ENCODE measurements at places on chromosomes 2 and 18.
A peak's percentile ranks its signal among the peaks of the same experiment; 100 is the strongest.

DNA sequence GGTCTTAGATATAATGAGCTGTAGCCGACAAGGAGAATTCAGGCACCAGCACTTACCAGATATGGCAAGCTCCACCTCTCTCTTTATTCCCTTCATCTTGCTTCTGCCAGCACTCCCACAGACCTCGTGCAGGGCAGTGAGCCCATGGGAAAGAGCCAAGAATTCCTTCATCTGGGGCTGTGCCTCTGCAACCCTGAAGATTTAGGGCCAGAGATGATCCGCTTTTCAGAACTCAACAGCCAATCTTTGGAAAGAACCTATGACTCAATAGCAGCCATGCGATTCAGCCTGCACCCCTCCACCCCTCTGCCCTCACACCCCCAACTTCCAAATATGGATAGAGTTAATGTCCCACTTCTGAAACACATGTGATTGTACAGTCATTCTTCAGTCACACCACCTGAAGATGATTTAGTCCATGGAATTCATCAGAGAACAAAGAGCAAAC, 533.7 kb upstream of the TNP1 start:
- no peak for DNase-seq

GRCh38 chr2:118048401-118048800, 34.5 kb upstream of the CCDC93 start:
- DNase-seq, result no peak

GRCh38 chr2:27807476-27807875, 36.0 kb downstream of the MRPL33 start:
- DNase-seq, result no peak

- DNase-seq, result no peak
Observed at GRCh38 chr18:67359873-67360838, 156.4 kb downstream of the DSEL start.

GRCh38 chr2:27298391-27299080, 9.7 kb downstream of the UCN start:
- DNase-seq, result no peak

GRCh38 chr2:16722677-16723076, 57.0 kb upstream of the CYRIA start:
- peak; percentile 24 for DNase-seq

DNA sequence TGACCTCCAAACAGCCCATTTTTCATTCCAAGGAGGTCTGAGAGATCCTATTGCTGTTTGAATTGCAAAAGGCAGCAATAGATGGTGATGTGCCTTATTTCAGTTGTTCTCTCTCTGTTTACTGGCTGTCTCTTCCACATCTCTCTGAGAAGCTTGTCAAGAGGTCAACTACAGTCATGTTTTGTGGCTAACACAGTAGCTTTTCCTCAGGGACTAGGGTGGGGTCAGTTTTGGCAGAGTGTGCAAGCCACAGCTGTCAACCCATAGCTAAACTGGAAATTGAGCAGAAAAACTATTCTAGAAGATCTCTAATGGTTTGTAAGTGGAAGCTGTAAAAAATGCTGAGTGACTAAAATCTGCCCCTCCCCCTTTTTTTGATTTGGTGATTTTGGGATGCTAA, 67.1 kb downstream of the DIS3L2 start:
- no peak for DNase-seq

- no peak for DNase-seq
Observed at GRCh38 chr2:216911008-216911407, 51.1 kb upstream of the TNP1 start.

GRCh38 chr2:42072349-42073118, 24.7 kb downstream of the PKDCC start:
- DNase-seq, result peak; percentile 48

DNA sequence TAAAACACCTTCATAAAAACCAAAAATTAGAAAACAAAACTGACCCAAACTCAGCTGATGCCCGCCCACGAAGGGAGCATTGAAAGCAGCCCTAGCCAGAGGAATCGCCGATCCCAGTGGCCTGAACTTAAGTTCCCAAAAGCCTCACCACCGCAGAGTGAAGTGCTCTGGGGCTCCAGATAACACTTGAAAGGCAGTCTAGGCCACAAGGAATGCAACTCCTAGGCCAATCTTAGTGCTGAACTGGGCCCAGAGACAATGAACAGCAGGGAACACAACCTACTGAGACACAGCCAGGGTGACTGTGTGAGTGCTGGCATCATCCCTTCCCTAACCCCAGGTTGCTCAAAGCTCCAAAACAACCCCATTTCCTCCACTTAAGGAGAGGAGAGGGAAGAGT, 59.6 kb upstream of the CHN1 start:
- DNase-seq, result no peak

DNA sequence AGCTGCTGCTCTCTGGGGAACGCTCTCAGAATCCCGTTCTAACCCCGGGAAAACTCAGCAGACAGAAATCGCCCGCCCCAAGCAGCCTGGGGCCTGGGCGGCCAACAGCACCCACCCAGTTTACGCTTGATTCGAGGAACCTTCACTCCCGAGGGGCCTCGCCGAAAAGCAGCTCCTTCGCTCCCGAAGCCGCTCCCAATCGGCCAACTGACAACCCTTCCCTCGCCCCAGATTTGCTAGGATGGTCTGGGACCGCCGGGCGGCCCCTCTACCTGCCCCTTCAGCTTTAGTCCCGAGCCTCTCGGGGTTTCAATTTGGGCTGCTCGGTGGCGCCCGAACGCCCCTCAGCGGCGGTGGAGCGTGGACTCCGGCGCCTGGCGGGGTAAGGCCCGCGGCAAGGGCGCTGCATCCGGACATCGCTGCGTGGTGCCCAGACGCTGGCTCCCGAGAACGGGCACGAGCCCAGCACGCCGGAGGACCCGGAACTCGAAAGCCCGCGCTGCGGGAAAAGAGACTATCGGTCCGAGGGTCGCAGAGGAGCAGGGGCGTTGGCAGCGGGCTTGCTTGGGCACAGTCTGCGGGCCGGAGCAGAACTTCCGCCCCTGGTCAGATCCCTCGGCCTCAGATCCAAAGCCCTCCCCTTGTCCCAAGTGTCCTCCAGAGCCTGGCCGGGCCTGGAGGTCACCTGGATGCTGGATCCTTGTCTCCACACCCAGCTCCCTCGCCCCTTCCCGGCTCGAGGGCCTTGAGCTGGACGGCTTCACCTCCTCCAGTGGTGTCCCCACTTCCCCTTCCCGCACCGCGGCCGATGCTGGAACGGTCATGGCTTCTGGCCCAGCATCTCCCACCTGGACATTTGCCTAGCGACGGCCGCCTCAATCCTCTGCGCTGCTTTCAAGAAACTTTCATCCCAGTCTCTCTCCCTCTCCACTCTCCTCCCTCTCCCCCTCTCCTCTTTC, 3.0 kb upstream of the OTX1 start:
- no peak for DNase-seq

DNA sequence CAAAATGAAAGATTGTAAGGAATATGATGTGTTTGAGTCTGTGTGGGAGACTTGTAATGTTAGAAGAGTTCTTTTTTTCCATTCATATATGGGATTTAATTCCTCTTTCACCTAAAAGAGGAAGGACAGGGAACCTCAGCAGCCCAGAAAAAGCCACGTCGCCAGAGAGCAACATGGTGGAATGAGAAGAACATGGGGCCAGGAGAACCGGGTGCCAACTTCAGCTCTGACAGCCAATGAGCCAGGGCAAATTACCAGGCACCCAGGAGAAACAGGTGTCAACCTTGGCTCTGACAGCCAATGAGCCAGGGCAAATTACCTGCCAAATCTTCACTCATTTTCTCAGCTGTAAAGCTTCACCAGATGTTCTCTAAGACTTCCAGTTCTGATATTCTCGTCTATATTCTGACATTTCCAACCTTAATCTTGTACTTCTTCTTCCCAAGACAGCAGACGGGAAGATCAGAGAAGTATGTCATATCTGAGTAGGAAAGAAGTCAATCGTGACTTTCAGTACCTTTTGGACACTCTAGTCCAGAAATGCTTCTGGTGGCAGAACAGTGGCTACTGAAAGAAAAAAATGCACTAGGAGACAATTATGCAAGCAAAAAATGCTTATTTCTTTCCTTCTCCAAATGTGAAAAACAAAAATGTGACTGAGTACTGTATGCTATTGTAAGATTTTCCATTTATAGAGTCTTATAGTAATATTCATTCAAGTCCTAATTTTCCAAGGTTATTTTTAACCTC, 79.2 kb upstream of the COL5A2 start:
- no peak for DNase-seq

DNA sequence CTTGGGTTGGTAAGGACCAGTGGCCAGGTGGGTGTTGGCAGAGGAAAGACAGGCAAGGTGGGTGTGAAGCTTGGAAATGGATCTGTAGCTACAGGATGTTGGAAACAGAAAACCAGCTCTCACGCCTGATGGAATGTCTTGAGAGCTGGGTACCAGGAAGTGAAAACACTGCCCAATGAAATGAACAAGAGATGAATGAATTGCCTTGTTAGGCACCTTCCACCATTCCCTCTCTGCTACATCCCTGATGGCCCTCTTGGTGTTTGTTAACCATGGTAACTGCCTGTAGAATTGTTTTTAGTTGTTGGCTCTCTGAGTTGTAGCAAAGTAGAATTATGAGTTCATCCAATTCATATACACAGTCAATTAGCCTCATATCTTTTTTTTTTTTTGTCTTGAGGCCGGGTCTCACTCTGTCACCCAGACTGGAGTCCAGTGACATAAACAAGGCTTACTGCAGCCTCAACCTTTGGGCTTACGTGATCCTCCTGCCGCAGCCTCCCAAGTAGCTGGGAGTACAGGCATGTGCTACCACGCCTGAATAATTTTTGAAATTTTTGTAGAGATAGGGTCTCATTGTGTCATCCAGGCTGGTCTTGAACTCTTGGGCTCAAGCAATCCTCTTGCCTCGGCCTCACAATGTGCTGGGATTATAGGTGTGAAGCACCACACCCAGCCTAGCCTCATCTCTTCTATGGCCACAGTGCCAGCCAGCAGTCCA, 9.5 kb downstream of the KCMF1 start:
- no peak for DNase-seq

- DNase-seq, result no peak
Observed at GRCh38 chr2:39099310-39099869, 21.5 kb downstream of the SOS1 start.

GRCh38 chr2:109322111-109322510, 193.1 kb downstream of the SH3RF3 start:
- no peak for DNase-seq

DNA sequence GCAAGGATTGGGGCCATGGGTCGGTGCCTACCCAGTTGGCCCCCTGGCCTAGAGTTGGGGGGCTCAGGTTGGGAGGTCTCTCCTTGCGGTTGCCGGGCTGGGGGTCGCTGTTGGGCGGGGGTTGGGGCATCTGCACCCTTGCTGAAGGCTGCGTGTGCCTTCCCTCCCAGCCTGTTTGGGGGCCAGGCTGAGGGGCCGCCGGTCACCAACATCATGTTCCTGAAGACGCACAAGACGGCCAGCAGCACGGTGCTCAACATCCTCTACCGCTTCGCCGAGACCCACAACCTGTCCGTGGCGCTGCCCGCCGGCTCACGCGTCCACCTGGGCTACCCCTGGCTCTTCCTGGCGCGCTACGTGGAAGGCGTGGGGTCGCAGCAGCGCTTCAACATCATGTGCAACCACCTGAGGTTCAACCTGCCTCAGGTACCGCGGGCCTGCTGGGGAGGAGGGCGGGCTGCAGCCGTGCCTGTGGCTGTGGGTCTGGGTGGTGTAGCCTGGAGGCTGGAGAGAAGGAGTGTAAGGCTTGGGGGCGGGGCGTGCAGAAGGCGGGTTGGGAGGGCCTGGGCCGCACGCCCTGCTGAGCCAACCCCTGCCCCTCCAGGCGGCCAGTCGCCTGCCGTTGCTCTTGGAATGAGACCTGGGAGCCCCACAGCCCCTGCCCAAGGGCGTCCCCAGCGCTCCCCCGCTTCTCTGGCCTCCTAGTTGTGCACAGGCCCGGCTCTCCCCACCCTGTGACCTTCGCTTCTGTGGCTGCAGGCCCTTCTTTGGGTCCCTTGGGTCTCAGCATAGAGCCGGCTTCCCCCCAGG, 7.2 kb upstream of the NEU4 start:
- DNase-seq, result no peak

GRCh38 chr2:190481339-190481738, 53.2 kb downstream of the NEMP2 start:
- no peak for DNase-seq

GRCh38 chr2:143463719-143464118, 334.5 kb downstream of the ARHGAP15 start:
- no peak for DNase-seq

- no peak for DNase-seq
Observed at GRCh38 chr18:33906046-33906445, 318.7 kb downstream of the NOL4 start.

DNA sequence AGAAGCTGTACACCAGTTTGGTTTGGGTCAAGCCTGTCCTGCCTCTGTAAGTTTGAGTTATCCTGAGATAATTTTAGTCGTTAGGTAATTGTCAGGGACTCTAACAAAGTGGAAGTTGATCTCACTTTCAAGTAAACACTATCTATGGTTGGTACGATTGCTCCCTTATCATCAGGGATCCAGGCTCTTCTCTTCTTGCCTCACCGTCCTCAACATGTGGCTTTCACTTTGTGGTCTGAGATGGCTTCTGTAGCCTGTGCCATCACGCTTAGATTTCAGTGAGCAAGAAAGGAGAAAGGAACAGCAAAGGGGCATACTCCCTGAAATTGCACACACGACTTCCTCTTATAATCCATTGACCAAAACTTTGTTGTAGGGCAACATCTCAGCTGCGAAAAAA, 115.6 kb downstream of the CTAGE1 start:
- no peak for DNase-seq

DNA sequence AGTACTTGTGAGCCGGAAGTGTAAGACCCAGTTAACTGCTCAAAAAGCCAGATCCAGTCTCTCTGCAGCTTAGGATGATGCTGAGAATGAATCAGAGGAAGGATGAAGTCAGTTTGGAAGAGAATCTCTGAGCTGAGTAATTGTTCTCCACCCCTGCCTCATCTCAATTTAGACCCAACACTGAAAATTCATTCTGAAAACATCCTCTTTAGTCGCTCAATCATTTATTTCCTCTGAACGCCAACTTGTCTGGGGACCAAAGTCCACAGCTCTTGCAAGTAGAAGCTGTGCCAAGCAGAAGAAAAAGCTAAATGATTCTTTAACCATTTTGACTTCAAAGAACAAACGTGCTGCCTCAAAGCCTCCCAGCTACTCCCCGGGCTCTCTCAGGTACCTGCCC, 177.1 kb upstream of the KLHL29 start:
- DNase-seq, result no peak

DNA sequence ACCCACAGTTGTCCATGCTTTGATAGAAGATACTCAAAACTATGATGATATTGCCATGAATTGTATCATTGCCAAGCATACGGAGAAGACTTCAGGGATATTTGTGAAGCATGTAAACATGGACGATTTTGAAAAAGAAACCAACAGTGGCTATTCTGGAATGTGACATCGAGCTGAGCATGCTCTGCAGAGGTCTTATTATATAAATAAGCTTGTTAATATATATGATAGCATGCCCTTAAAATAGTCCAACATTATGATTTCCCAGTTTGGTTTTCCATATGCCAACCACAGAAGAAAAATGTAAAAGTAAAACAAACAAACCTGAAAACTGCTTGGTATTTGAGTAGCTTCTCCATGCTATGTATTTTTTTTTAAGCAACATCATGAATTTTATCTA, 159.1 kb downstream of the LNPK start:
- DNase-seq, result no peak
